Esophagus squamous epithelium (tissue), 5 donors: ENCODE measurements at places on chromosomes 3 and 15.

DNA sequence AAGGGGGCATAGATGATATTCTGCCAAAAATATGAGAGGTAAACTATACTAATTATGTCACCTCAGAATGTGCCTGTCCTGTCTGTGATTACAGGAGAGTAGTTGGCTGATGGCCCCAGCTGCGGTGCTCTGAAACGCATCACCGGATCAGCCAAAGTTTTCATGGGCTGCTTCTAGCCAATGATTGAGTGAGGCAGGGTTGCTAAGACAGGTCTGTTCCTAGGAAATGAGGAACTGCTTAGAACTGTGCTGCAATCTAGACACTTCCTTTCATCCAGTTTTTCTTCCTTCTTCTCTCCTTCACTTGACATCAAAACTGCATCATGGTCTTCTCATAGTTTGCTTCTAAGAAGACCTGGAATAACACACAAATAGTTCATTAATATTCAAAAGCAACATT is 124.0 kb downstream of the KCNH8 start:
- no peak for DNase-seq

GRCh38 chr3:1591327-1592028 is 498.7 kb downstream of the CNTN6 start:
- DNase-seq: no peak

DNA sequence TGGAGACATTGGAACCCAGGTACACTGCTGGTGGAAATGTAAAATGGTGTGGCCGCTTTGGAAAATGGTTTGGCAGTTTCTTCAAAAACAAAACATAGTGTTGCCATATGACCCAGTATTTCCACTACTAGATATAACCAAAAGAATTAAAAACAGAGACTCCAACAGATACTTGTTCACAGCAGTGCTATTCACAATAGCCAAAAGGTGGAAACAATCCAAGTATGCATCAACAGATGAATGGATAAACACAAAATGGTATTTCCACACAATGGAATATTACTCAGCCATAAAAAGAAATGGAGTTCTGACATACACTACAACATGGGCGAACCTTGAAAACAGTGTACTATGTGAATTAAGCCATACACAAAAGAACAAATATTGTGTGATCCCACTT is 59.4 kb upstream of the TIMP4 start:
- DNase-seq: no peak

DNA sequence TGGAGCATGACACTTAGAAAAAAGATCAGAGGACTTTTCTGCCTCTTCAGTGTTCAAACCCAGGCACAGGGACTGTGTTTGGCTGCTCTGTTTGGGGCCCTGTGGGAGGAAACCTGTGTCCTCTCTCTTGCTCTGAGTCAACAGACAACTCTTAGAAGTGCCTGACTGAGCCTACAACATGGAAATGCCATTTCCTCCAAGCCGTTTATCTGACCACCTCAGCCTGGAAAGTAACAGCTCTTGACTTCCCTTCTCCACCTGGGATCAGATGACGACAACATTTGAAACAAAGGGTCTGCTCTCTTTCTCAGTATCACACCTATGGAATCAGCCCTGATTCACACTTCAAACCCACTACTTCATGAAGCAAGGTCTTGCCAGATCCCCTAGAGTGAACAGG is 91.3 kb upstream of the CTDSPL start:
- no peak for DNase-seq

DNA sequence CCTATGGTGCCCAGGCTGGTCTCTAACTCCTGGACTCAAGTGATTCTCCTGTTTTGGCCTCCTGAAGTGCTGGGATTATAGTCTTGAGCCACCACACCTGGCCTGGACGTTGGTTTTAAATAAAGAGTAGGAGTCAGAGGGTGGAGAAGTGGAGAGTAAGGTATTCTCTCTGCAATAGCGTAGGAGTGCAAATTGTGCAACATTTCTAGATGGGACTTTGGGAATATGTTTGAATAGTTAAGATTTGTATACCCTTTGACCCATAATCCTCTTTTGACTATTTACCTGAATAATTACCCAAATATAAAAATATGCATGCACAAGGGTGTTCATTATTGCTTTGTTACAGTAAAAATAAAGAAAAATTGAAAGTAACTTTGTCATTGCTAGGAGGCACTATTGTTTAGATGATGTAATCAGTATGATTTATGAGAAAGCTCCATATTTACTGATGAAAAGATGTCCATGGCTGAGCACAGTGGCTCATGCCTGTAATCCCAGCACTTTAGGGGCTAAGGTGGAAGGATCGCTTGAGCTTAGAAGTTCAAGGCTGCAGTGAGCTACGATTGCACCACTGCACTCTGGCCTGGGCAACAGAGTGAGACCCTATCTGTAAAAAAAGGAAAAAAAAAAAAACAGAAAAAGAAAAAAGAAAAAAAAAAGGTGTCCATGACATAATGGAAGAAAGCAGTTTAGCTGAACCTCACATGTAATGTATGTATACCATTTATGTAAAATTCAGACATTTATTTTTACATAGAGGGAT is 15.1 kb upstream of the XYLB start:
- DNase-seq: no peak

DNA sequence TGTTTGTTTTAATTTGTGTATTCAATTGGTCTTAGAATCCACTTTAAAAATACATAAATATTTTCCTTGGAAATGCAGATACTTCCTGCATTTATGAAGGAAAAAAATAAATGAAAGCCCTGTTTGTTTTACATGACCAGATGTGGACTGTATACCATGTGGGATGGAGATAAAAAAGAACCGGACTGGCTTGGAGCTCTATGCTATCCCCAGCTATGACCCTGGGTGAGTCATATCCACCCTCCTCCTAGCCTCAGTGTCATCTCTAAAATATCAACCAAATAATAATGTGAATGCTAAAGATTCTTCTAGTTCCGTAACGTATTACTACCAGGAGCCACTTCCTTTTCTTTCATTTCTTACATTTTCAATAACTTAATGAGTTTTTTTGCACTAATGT is 44.5 kb upstream of the PDZRN3 start:
- DNase-seq: no peak

GRCh38 chr3:20739814-20740213 is 553.8 kb upstream of the SGO1 start:
- DNase-seq: no peak

DNA sequence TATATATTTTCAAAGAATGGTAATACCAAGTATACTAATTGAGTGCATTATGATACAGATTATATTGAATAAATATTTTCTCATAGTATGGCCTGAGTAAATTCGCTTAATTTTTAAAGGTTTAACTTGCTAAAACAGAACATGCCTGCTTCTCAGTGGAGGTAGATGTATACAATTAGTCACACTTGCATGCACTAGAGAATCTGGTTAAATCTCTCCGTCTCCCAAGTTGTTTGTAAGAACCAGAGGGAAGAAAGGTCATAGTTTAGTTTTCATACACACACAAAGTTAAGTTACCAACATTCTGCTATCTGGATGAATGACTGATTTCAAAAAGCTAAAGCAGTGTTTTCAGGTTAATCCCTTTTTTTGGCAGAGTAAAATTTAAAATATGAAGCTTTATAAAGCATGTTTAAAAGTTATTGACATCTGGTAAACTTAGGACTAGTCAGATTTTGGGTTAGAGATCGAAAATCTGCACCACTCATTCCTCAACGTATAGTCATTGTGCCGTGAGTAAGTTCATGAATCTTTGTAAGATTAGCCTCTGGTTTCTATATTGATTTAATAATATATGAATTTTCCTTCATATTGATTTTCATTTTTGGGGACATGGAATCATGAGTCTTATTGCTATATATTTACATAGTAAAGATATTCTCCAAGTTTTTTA is 117.6 kb upstream of the SAMMSON start:
- DNase-seq: no peak
